ENCODE measurements at places on chromosomes 11 and 22.
A peak's percentile ranks its signal among the peaks of the same experiment; 100 is the strongest.

DNA sequence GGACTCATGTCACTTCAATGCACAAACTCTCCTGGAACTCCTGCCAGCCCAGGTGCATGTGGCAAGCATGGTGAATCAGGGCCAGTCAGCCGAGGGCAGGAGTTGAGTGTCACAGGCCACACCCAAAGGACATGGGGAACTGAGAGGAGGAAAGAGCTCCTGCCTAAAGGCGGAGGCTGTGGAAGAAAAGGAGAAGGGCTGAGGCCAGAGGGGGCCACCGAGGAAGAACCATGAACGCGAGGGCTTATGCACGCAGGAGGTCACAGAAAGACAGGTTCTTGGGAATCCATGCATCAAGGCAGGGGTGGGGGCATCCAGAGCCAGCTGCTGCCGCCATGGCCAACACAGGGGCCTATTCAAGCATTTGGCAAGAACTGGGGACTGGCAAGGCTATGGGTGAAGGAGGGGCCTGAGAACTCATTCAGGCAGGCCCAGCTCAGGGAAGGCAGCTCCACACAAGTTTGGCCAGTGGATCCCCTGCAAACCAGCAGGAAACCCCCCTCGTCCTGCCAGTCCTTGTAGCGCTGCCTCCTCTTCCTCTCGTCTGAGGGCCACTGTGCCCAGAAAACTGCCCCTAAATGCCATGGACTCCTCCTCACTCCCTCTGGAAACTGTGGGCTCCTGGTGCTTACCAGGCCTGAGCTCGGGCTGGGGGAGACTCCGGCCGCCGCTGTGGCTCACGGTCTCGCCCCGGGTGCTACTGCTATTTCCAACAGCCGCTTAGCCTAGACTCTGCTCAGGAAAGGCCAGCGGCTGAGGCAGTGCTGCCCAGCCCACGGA, 15.4 kb downstream of the PPM1F start:
- DNase-seq = no peak

DNA sequence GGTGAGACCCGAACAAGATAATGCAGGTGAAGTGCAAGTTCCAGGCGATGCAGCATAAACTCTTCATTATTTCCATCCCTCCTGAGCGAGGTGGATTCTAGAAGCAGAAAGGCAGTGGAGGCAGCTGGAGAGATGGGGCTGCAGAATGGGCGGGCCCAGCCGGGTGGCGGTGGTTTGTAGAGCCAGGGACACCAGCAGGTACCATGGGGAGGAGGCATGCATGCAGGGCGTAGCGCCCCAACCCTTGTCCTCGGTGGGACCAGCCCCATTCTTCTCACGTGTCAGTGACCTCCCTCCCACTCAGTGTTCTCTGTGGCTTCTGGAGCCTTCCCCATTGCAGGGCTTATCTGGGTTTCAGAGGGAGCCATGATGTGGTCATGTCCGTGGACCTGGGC, 38.0 kb downstream of the MPPED1 start:
- no peak for DNase-seq

- DNase-seq = no peak
Observed at GRCh38 chr11:132590986-132591385, 941.3 kb downstream of the OPCML start.

- DNase-seq = no peak
Observed at GRCh38 chr11:66492161-66492865, 12.1 kb downstream of the DPP3 start.

DNA sequence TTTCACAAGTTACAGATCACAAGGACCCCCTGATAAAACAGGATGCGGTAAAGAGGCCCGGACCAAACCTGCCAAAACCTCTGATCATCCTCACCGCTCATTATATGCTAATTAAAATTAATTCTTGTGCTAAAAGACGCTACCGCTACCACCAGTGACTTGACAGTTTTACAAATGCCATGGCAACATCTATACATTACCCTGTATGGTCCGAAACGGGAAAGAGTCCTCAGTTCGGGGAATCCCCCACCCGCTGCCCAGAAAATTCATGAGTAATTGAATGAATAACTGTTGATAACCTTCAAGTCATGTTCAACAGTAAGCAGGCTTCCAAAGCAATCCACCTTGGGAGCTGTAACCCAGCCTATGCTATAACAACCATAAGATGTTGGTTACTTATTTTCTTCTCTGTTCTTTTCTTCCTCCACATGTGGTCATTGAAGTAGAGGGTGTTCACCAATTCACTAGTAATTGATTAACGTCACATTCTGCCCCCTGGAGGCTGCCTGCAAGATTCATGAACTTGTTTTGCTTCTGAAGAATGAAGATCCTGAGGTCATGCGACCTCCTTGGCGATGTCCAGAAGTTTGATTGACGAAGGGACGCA, 20.6 kb downstream of the APOBEC3H start:
- peak; percentile 67 for DNase-seq

DNA sequence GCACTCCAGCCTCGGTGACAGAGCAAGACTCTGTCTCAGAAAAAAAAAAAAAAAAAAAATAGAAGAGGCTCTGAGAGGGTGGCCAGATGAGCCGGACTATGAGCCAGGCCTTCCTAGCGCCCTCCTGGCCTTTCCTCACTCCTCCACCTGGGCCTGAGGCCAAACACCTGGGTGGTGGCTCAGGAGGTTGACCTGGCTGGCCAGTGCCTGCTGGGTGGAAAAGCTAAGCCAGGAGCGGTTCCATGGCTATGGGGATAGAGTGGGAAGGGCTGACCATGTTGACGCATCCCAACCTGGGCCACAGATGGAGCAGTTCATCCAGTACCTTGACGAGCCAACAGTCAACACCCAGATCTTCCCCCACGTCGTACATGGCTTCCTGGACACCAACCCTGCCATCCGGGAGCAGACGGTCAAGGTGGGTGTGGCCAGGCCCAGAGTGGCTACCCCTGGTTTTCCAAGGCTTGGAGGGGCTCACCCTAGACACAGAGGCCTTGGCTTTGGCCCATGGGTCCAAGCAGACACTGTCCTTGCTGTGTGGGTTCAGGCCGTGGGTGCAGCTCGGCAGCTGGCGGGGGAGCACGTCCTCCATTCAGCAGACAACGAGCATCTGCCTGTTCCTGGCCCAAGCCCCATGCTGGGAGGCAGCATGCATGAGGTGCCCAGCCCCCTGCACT, 7.6 kb downstream of the SCYL1 start:
- no peak for DNase-seq

- no peak for DNase-seq
Observed at GRCh38 chr22:45777046-45777851, 105.6 kb downstream of the ATXN10 start.

- peak; percentile 55 for DNase-seq
Observed at GRCh38 chr11:3093281-3094191, 36.3 kb upstream of the CARS1 start.

- DNase-seq = peak; percentile 48
Observed at GRCh38 chr22:46878191-46878948, 115.9 kb downstream of the TBC1D22A start.

DNA sequence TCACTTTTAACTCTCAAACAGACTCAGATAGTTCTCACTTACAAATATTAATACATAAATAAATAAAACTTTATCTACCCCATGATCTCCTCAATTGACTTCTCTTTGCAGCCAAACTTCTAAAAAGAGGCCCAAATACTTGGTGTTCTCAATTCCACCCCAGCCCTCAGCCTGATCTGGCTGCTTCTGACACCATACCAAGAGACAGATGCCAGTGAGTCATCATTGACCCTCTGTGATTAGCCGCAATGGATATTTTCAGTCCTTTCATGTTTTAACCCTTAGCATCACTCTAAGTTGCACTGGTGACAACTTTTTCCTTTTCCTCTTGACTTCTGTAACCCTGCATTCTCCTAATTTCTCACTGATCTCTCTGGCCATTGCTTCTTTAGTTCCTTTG, 184.1 kb upstream of the ARHGAP20 start:
- no peak for DNase-seq

DNA sequence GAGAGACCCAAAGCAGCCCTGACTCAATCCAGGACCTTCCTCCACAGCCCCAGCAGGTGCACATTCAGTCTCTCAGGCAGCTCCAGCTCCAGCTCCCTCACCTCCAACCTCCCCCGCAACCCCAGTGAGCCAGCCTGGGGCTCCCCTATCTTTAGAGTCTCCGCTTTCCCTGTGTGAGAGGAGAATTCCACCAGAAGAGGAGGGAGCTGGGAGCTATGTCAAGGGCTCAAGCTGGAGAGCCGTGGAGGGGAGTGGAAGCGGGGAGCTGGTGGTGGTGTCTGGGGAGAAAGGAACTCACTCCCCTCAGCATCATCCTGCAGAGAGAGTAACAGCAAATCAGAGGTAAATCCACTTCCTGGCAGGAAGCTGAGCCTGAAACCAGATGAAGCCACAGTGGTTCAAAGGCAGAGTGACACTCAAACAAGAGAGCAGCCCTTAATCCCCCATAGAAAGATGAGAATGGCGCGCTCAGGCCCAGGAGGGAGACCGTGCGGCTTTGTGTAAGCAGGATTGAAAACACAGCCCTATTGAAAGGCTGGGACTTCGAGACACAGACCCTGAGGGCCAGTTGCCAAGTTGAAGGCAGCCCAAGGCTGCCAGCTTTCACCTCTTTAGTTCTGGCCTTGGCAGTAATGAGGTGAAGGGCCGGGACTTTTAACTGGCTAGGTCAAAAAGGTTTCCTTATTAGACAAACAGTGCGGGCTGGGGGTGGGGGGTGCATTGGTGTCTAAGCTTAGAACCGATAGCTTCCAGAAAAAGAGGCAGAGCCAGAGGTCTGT, 21.4 kb upstream of the CDON start:
- no peak for DNase-seq

GRCh38 chr11:66393954-66394353, 22.4 kb upstream of the SLC29A2 start:
- no peak for DNase-seq

GRCh38 chr22:35307892-35308291, 8.2 kb downstream of the TOM1 start:
- no peak for DNase-seq

GRCh38 chr11:12680246-12680939, 6.2 kb downstream of the TEAD1 start:
- DNase-seq = peak; percentile 91

DNA sequence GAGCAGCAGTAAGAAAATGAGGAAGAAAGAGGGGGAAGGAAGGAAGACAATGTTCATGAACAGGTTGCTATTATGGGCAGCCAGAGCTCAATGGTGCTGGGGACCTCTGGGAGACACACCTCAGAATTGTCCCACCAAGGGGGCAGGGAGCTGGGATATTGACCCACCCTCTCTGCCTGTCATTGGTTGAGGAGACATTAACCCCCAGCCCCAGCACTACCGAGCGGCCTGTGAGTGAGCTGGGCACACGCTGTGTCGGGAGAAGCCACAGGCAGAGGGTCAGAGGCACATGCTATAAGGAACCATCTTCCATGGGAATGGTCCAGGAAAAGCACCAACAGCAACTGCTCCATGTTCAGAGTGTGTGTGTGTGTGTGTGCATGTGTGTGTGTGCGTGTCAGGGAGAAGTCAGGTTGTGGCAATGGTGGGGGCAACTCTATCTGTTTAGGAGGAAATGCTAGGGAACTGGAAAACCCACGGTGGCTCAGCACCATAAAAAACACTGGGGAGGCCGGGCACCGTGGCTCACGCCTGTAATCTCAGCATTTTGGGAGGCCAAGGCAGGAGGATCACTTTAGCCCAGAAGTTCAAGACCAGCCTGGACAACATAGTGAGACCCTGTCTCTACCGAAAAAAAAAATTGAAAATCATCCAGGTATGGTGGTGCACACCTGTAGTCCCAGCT, 49.2 kb downstream of the CD6 start:
- DNase-seq = no peak

DNA sequence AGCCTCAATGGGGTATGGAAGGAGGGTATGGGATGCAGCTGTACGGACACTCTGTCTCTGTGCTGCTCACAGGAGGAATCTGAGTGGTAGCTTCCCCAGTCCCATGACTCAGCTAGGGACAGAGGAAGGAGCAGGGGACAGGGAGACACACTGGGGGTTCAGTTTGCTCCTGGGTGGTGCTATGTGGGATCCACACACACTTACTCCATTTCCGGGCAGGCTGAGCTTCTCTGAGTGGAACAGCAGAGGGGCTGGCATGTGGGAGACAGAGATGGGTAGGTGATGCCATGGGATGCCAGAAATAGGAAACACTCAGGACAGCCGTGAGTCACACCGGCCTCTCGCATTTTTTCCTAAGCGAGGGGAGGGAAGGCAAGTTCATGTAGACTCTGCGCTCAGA, 59.2 kb upstream of the KIRREL3 start:
- no peak for DNase-seq

- peak; percentile 97 for DNase-seq
Observed at GRCh38 chr22:21735200-21736083, at the start of gene YPEL1. Gene YPEL1, minus strand, starts transcription at chr22:21735794. Its CDS starts 25,050 bp downstream, at chr22:21710744.

DNA sequence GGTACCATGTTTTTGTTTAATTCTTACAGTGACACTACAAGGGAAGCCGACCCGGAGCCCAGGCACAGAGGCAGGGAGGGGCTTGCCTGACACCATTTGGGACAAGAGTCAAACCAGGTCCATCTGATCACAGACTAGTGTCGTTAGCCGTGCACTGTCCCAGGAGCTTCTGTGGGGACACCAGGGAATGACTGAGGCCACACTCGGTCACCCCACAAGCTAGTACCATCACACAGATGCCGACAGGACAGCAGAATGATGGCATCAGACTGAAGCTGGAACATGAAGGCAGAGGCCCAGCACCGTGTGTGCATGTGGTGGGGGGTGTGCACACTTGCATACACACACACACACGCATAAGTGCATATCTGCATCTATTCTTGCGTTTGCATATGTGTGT, 61.5 kb upstream of the NECTIN1 start:
- no peak for DNase-seq

GRCh38 chr11:116605543-116606459, 167.0 kb downstream of the BUD13 start:
- peak; percentile 95 for DNase-seq

DNA sequence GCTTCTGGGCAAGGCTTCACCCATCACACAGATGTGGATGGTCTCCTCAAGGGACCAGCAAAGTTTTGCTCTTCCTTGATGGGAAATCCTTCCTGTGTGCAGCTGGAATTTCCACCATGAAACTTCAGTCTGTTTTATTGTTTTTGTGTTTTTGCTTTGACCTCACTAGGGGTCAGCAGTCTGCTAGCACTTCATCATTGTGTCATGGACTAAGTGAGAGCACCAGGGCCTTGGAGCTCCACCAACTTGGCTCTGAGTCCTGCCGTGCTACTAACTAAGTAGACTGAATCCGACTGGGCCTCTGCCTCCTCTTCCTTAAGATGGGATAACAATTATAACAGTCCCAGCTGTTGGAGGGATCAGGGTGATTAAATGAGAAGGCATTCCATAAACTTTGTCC, 305.8 kb upstream of the NCAM1 start:
- no peak for DNase-seq

DNA sequence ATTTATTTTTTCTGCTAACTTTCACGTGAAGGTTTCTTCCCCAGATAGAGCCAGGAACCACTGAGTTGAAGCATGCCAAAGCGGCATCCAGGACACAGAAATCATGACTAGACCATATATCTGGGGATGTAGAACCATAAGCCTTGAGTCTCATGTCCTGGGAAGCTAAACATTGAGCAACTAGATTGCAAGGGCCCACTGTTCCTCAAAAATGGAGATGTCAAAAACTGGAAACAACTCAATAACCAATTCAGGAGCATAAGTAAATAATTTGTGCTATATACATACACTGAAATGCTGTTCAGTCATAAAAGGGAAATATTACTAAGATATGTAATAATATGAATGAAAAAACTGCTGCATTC, 29.0 kb upstream of the CARD16 start:
- no peak for DNase-seq

All from WTC11 (cell line).